ENCODE measurements at places on chromosomes 4 and X.

GRCh38 chr4:13441506-13441905 is 42.6 kb downstream of the RAB28 start:
- no peak for DNase-seq

GRCh38 chr4:112146502-112146813 is 1.2 kb downstream of the FAM241A start:
- DNase-seq: no peak

GRCh38 chr4:173537613-173538147 is 7.7 kb upstream of the HAND2 start:
- DNase-seq: no peak

DNA sequence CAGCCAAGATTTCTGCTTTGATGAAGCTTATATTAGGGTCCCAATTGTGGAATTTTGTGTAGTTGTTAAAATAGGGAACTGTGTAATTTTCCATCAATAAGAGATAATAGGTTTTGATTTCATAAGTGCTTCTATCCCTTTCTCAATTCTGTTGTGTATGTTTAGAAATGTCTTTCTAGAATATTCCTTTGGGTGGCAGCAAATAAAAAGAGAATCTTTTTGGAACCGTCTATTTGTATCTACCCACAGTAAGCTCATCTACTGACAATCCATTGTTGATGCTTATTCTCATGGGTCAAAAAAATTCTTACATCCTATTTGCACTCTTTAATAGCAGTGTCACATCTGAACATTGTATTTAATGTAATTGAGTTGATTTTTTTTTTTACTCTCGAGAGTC is 61.7 kb downstream of the TMA16 start:
- no peak for DNase-seq

DNA sequence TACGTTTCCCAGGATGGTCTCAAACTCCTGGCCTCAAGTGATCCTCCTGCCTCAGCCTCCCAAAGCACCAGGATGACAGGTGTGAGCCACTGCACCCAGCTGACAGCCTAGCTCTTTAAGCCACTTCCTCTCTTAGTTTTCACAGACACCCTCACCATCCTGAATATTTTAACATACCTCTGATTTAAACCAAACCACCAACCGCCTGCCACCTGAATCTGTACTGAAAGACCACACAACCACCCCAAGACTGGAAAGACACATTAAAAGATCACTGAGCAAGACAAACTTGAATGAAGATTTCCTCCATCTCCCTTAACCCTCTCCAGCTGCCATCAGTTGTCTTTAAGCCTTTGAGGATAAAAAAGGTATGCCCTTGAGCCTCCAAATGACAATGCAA is 110.6 kb downstream of the SH3KBP1 start:
- DNase-seq: no peak
